ENCODE measurements at places on chromosomes 7 and 10.

DNA sequence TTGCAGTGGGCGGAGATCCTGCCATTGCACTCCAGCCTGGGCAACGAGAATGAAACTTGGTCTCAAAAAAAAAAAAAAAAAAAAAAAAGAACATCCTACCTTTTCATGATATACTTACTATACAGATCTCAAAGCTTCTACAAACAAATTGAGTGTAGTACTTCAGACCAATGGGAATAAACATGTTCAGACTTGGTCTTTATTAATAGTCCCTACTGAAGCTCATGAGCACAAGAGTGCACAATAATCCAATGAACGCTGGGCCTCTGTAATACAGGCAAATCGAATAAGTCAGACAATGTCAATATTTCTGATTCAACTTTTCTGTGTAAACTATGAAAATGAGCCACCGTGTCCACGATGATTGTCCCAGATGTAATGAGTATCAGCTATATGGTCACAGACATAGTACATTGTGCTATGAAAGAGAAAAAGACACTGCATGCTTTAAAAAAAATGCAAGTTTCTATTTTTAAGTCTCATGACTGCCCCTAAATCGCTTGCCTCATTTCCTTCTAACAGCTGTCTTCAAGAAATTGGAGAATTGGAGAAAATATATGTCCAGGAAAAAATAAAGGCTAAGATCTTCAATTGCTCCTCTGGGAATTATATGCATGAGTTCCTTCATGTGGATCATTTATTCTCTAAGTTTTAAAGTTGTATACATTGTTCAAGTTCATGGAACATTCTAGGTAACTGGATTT lies 64.0 kb upstream of the CTTNBP2 start:
- DNase-seq, result no peak

GRCh38 chr10:109676703-109677102 lies 246.6 kb downstream of the XPNPEP1 start:
- DNase-seq, result no peak

DNA sequence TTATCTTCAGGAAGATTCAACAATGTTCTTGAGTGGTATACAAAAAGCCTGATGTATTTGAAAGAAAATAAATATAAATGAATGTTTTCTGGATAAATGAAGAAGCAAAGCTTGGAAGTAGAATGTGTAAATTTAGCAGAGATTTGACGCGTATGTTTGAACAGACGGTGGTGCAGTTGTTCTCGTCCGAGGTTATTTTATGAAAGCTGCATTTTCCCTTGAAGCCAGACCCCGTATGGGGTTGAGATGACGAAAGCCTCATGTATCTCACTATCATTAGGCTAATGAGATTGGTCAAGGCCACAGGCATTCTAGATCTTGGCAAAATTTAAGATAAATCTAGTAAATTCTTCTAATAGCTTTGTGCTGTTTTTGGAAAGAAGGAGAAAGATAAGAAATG lies 195.2 kb downstream of the NXPH1 start:
- no peak for DNase-seq

DNA sequence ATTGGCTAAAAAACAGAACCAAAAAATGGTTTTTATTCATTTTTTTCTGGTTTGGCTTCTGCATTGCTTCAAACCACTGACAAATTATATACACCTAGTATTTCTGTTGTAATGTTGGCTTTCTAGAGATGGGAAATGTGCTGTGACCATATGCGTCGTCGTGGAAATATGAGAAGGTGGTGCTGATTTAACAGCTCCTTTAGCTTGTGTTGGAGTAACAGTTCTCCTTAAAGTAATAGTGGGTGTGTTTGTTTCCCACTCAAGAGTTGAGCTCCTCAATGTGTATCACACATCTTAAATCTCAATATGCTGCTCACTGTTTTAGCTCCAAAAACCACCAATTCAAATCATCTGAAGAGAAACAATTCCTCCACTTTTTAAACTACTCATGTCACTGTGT lies 196.4 kb downstream of the LHFPL3 start:
- DNase-seq, result no peak

GRCh38 chr10:122264436-122264835 lies 6.7 kb upstream of the BTBD16 start:
- DNase-seq, result no peak

- DNase-seq, result no peak
Observed at GRCh38 chr7:55071411-55072175, 52.8 kb downstream of the EGFR start.

GRCh38 chr7:1697499-1698125 lies 27.5 kb downstream of the ELFN1 start:
- no peak for DNase-seq

Measured in pulmonary artery endothelial cell (primary cell).